GM04504 (cell line): ENCODE measurements at places on chromosomes 5 and 9.

DNA sequence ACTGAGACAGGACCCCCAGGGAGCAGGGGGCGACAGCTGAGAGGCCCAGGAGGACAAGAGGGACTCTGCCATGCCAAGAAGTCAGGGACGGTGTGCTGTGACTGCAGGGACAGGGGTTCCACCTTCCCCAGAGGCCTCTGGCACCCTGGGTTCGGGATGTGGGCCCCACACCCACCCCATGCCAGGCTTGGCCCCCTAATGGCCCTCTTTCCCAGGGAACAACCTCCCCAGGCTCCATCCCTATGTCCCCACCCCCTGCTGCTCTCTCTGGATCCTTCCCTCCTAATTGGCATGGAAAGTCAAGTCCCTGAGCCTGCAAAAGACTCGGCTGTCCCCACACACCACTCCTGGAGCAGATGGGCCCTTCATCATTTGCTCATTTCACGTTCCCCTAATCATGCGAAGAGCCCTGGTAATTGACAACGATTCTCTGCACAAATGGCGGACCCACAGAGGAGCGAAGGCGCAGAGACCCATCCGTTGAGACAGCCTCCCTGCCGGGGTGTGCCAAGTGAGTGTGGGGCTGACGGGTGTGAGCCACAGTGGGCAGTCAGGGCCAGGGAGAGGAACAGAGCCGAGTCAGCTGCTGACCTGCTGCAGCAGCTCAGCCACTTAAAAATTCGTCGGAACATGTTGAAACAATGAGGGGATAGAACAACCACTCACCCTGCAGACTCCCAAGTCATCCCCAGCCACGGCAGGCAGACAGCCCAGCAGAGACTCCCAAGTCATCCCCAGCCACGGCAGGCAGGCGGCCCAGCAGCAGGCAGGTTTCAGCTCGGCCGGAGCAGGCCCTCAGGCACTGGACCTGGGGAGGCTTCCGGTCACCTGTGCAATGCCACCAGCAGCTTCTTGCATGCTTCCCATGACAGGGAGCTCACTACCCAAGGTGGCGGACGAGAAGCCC, 109.0 kb downstream of the VAV2 start:
- no peak for DNase-seq

GRCh38 chr5:125152044-125152443, 405.6 kb upstream of the ZNF608 start:
- no peak for DNase-seq

- DNase-seq: no peak
Measured at GRCh38 chr5:52738095-52738506, 49.6 kb upstream of the ITGA1 start.

- no peak for DNase-seq
Measured at GRCh38 chr5:146076455-146076854, 28.9 kb downstream of the PLAC8L1 start.

- DNase-seq: no peak
Measured at GRCh38 chr5:144189800-144190429, 19.2 kb downstream of the KCTD16 start.

GRCh38 chr9:16316911-16317817, 553.3 kb downstream of the BNC2 start:
- DNase-seq: no peak

DNA sequence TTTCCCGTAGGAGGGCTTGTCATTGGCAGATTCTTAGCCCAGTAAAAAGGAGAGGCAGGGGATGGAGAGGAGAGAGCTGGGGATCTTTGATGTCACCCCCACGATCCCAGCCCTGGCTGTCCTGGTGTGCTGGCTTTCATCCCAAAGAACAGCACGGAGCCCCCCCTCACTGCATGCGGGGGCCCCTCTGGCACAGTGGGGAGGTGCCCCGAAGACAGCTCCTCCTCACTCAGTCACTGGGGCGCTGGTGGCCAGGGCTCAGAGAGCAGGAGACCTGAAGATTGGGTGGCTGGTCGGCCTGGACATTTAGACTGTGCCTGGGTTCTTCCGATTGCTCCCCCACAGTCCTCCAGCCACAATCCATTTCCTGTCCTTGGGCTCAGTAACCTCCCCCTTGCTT, 207.5 kb downstream of the MELK start:
- no peak for DNase-seq

- DNase-seq: no peak
Measured at GRCh38 chr5:55230086-55230629, 3.0 kb upstream of the MCIDAS start.

- DNase-seq: no peak
Measured at GRCh38 chr5:2591777-2592453, 159.6 kb downstream of the IRX2 start.
